ENCODE measurements at places on chromosomes 11 and 22. TPM values are rescaled to one million over a fixed set of nuclear protein-coding genes. Genes with fewer than 3 reads are reported as not detected.

- H3K36me3 ChIP-seq, result no peaks in the 10 kb centered on the region
- peaks cover 46% of the 10 kb centered on the region for H3K4me1 ChIP-seq
- DNase-seq, result no peak
- no peaks in the 10 kb centered on the region for H3K27me3 ChIP-seq
- H3K4me3 ChIP-seq, result no peak overlapping the region
Measured at GRCh38 chr11:73386016-73386415, 9.8 kb downstream of the RELT start.

The E2F8 gene
- 18.4 TPM for total RNA-seq

DNA sequence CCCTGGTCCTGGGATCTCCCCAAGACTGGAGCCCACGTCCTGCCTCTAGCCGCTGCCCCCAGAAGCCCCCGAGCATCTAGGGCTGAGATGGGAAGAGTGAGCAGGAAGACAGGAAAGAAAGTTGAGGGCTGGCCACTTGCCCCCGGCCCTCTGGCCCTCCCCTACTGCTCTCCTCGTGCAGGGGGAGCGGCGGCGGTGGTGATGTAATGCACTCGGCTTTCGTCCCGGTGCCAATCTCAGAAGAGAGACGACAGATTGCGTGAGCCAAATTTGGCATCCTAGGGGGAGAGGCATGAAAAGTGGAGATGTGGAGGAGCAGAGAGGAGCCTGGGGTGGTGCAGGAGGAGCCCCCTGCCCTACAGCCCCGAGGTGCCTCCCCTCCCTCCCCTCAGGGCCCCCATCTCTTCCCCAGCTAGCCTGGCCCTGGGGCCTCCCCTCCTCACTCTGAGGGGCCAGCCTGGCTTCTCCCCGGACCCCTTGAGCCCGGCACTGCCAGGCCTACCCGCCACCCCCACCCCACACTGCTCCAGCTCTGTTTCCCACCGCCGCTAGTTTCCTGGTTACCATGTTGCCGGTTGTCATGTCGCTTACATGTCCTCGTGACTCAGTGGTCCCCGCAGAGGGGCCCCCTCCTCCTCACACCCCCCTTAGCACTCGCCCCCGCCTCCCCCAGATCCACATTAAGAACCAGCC, 2.5 kb downstream of the KCNJ4 start:
- DNase-seq, result no peak
- H3K4me1 ChIP-seq, result peaks cover 14% of the 10 kb centered on the region
- no peak overlapping the region for H3K27ac ChIP-seq
- no peaks in the 10 kb centered on the region for H3K36me3 ChIP-seq

The SYCE3 gene
- total RNA-seq, result not detected

The SOX6 gene
- 0.81 TPM for total RNA-seq

The MS4A12 gene
- total RNA-seq, result not detected

The TBX10 gene
- total RNA-seq, result not detected

The MRGPRX3 gene
- not detected for total RNA-seq

DNA sequence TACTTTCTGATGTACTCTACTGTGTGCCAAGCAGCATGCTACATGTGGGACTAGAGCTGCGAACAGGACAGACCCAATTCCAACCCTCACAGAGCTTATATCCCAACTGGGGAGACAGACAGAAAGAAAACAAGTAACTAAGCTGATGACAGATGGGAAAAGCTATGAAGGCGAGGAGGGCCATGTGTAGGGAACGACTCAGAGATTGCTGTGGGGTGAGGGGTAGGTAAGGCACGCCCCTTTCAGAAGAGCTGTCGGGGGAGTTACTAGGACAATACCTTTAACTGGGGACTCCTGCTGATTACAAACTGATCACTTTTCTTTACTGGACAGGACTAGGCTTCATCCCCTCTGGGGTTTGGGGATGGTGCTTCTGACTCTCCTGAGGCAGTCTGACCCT, 48.9 kb downstream of the ST3GAL4 start:
- no peaks in the 10 kb centered on the region for H3K27me3 ChIP-seq
- DNase-seq, result no peak
- H3K4me1 ChIP-seq, result peaks cover 42% of the 10 kb centered on the region

DNA sequence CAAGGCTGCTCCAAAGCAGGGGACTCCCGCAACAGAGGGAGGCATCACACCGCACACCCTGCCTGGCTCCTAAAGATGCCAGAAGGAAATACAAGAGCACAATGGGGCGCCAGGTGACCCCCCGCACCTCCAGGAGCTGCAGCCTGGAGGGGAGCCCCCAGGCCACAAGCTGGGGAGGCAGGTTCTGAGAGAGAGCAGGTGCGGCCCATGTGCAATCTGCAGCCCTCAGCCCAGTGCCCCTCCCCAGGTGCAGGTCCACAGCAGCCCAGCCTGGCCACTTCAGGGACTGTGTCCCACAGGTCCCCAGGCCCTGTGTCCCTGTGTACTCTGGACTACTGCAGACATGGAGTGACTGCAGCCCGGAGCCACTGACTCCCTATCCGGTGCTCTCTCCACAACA, 13.1 kb downstream of the WNT7B start:
- H3K4me3 ChIP-seq, result no peak overlapping the region
- DNase-seq, result no peak
- no peak overlapping the region for H3K27ac ChIP-seq

All from HCT116 (cell line).